ENCODE measurements at places on chromosomes 2 and 18.

DNA sequence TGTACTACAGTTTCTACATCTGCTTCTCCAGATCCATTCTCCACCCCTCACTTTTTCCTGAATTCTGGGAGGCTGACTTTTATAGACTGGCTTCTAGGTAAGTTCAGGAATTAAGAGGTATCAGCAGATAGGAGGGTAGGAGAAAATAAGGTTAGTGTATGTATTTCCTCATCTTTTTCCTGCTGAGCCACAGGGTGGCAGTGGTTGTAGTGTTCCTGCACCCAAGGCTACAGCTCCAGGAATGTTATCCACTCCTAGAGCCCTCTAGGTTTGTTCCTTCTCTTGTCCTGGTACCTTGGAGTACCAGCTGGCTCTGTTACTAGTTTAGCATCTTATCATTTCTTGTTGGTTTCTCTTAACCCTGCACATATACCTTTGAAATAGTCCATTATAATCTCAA, 40.7 kb upstream of the C2orf66 start:
- DNase-seq = no peak

DNA sequence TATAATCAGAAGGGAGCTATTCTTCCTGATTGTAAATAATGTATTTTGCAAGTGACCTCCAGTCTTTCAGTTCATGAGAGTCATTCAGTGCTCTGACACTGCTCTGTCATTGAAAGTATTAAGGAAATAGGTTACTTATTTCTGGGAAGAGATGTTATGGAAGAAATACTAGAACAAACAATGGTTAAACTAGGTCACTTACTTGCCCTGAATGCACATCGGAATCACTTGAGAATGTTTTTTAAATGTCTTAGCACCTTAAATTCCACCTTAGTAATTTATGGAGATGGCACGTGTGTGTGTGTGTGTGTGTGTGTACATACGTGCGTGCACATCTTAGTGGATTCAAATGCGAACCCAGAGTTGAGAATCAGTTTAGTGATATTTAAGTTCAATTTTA, 126.6 kb upstream of the KCNH7 start:
- DNase-seq = no peak

GRCh38 chr2:105375001-105375561, 23.8 kb downstream of the FHL2 start:
- DNase-seq = no peak

DNA sequence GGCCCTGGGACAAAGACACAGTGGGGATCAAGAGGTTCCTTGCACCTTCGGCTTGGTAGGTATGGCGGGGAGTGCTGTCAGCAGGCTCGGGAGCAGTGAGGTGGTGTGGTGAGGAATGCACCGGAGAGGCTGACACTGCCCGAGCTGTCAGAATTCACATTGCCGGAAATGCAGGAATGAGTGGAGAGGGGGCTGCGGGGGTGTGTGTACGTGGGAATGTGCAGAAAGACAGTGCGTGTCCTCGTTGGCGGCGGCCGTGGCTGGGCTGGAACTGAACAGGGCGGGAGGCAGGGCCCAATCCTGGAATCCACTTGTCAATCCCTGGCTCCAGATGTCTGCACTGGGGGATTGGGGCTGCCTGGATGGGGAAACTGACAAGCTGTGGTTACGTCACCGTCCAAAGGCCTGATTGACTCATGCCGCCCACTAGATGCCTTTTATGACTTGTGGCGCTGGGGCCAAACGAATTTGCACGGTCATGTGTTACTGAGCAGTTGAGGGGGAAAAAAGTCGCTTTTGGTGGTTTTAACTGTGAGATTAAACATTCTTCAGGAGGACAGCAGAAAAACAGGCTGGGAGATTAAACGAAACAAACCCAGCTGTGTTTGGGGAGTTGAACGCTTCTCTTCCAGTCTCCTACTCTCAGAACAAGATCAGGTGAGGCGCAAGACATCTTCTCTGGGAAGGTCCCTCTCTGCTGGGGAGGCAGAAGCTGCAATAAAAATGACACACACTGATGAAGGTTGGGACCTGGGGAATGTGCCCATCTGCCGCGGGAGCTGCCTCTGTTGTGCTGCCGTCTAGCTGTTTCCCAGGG, 189.4 kb upstream of the GLI2 start:
- no peak for DNase-seq

DNA sequence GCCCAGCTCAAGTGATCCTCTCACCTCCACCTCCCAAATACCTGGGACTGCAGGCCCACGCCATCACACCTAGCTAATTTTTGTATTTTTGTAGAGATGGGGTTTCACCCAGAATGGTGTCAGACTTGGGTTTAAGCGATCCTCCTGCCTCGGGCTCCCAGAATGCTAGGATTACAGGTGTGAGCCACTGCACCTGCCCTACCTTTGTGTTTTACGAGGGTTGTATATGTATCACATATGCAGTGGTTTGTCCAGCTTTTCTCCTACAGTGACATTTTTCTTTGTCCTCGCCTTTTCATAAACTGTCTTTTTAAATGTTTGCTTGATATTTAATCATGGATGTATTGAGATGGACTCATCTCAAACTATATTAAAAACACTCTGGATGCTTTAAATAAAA, 38.5 kb downstream of the AGAP1 start:
- DNase-seq = no peak

GRCh38 chr18:47263430-47264307, 12.2 kb upstream of the SKOR2 start:
- DNase-seq = no peak

DNA sequence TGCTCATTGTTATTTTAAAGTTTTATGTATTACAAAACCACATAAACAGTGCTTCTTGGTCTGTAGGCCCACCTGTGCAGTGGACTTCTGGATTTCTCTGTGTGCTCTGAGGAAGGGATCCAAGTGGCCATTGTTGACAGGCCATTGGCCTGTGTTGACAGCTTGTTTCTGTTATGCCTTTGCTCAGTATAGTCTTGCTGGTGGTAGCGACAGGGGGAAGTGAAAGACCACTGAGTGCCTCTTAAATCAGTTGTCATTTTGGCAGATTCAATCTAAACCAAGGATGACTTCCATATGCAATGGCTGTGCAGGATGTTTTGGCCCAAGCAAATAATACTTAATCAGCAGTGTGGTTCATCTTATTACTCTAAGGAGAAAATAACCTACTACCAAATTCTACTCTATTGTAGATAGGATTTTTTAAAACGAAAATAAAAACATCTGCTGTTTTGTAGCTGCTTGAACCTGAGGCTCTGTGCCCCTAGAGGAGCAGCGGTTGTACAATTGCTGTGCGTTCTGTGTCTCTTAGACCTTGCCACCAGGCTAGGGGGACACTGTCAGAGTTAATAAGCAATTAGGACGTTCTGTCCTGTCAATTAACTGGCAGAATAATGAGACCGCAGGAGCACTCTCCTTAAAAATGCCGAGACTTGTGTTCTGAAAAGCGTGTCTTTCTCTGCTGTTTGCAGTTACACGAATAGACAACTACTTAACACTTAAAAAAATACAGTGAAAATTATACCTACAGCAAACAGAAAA, 108.2 kb downstream of the RHBDD1 start:
- DNase-seq = no peak

DNA sequence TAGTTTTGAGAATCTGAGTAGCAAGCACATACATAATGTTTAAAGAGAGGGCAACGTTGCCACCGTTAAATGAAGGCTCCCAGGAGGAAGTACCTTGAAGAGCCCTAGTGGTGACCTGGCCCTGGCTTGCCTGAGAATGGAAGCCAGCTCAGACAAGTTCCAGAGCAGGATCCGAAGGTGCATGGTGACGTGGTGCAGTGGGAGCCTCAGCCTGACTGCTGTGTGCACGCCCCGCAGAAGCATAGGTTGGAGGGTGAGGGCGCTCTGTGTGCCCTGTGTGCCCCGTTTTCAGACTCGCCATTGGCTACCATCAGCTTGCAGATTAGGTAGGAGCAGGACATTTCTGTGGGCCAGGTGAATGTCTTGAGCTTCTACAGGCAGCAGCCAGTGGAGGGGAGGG, 68.2 kb downstream of the ZNF407 start:
- DNase-seq = no peak

DNA sequence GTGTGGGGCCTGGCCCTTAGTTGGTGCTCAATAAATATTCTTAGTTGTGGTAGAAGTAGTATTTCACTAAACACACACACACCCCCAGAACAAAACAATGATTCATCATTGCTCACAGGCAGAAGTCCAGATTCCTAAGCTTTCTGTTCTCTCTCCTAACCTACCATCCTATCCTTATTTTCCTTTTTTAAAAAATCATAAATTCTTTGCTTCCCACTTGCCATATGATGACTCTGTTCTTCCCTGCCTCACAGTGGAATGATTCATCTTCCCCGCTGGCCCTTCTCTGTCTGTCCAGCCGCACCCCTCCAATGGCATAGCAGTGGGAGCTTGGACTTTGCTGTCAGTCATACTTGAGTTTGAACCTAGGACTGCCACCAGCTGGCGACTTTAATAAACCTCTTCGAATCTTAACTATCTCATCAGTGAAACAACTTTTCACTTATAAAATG, 5.2 kb downstream of the EML6 start:
- DNase-seq = no peak

DNA sequence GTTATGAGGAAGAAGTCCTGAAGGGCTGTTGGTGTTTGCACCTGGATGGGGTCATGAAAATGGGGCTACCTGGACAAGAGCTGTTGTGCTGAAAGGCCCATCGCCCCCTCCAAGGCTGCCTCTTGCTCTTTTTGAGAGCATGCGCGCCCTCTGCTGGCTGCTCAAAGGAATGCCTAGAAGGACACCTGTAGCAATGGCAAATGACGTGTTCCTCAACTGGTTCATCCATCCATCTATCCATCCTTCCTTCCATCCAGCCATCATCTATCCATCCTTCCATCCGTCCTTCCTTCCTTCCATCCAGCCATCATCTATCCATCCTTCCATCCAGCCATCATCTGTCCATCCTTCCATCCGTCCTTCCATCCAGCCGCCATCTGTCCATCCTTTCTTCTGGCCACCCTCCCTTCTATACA, 17.2 kb upstream of the RPL31 start:
- peak; percentile 38 for DNase-seq

DNA sequence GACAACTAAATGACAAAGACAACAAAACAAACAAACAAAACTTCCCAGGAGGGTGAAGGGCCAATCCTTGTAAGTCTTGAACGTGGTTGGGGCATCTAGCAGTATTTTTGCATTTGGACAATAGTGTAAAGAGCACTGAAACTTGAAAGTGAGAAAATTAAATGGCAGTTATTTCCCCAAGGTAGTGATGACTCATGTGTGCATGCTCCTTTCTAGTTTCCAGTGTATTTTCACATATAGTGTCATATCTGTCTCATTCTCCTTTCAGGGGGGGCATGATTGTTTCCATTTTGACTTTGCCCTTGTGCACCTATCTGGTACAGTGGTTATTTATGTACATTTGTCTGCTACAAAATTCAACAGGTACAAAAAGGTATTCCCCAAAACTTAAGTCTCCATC, 39.5 kb downstream of the CERS6 start:
- DNase-seq = no peak

- DNase-seq = no peak
These were observed 1279.4 kb downstream of the LRP1B start for GRCh38 chr2:140851258-140851981.

GRCh38 chr18:26655525-26656430, 107.4 kb upstream of the KCTD1 start:
- DNase-seq = no peak

- no peak for DNase-seq
These were observed 42.9 kb downstream of the CABYR start for GRCh38 chr18:24181806-24182205.

- DNase-seq = no peak
These were observed 192.9 kb downstream of the NOL4 start for GRCh38 chr18:34031810-34032209.

DNA sequence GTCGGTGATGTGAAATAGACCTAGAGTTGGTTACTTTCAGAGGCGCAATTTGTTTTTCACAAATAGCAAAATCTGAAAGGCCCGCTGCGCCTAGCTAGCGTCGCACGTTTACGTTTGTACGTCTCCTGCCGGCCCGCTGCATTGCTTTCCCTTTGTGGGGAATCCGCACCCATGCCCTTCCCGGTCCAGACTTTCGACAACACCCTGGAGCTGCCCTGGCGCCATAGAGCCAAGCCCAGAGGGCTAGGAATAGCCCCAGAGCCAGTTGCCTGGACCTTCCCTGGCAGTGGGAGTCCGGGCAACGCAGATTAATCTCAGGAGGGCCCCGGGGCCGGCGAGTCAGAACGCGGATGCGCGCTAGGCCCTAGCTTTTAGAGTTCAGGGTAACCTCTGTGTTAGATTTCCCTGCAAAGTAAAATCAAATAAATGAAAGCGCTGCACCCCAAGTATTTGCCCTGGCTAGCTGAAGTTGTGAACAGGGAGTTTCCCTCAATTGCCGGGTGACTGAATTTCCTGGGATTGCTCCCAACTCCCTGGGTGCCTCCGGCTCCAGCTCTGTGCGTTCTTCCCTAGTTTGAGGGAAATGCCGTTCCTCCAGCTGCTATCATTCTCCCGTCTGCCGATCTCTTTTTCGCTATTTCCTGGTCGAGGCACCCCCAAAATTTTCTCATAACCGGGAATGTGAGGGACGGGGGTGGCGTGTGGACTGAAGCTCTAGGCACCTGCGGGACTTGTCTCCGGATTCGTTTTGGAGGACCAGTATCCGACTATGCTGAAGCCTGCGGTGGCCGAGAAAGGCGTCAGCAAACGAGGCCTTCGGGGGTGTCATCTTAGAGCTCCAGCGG, 1.2 kb upstream of the EN1 start:
- no peak for DNase-seq

- DNase-seq = no peak
These were observed 270.6 kb downstream of the CYRIA start for GRCh38 chr2:16394986-16395550.

DNA sequence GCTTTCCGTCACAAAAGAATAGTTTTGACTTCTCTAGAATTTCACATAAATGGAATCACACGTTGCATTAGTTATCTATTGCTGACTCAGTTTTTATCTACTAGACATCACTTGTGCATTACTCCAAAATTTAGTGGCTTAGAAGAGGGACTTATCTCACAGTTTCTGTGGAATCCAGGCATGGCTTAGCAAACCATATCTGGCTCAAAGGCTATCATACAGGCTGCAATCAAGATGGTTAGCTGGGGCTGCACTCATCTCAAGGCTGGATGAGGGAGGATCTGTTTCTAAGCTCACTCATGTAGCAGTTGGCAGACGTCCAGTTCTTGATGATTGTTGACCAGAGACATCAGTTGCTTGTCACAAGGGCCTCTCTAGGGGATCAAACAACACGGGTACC, 6.6 kb upstream of the DSC3 start:
- no peak for DNase-seq

- DNase-seq = no peak
These were observed 72.7 kb downstream of the FAM228A start for GRCh38 chr2:24247592-24247991.

DNA sequence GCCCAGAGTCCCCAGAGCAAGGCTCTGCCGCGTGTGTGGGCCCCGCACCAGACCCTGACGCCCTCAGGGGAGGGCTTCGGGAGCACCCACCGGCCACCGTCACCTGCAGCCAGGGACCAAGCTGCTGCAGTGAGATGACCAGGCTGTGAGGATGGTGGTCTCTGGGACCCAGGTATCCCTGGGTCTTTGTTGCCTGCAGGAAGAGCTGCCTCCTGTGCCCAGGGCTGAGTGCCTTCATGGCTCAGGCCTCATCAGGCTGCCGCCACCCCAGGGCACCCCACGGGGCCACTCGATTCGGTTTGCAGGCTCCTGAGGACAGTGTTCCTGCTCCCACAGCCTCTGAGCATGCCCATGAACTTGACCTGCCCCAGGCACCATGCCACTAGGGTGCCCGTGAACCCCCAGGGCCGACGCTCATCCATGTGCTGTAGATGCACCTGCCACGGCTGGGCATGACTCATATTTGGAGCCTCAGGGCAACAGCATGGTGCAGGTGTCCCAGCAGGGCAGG, 109.8 kb downstream of the FAM210A start:
- no peak for DNase-seq

- DNase-seq = no peak
These were observed 61.3 kb upstream of the SH3RF3 start for GRCh38 chr2:109067631-109068125.

- DNase-seq = no peak
These were observed 16.2 kb upstream of the SSB start for GRCh38 chr2:169782513-169782912.

Data from stimulated activated CD4-positive, alpha-beta T cell treated with anti-CD3 and anti-CD28 coated beads, Interleukin-15, amount 100 ng/mL, for 1 hour (primary cell).